ENCODE measurements at places on chromosomes 13 and 19.

DNA sequence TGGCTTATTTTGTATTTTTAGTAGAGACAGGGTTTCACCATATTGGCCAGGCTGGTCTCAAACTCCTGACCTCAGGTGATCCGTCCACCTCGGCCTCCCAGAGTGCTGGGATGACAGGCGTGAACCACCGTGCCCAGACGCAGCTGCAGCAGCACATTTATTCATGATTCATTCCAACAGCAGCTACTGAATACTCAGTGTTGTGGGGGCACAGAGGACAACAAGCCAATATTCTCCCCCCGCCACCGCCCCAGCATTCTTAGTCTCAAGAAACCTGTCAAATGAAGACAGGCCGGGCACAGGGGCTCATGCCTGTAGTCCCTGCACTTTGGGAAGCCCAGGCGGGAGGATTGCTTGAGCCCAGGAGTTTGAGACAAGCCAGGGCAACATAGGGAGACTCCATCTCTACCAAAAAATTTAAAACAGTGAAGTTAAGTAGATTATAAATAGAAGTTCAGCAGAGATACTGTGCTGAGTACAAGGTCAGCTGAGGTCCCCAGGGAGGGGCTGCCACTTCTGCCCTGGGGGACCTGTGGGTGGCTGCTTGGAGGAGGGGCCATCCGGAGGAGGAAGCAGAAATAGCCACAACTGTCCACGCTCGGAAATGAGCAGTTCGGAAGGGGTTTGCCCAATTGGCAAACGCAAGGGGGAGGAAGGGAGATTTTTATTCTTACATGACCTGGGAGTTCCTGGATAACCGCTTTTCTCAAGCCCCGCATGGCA lies 4.3 kb downstream of the DOT1L start:
- DNase-seq, result no peak

DNA sequence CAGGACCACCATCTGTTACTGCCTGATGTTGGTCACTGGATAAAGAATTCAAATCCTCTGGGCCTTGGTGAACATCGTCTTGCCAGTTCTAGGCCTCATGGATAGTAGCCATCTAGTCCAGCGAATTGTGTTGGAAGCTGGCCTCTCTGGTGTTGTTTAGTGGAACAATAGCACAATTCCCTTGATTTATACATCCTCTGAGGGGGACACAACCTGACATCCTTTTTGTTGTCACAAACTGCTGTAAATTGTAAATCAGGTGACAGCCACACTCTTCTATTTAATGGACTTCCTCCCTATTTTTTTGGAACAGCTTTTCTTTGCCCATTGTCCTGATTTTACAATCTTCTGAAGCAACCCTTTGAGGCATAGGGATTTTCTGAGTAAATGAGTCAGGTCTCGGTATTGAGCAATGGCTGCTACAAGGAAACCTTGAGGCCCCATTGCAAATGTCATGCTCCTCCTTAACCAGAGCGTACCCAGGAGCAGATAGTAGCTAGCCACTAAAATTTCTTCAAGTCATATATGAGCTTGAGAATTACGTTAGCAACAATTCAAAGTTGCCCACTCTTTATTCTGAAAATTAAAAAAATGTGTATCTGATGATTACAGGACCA lies 263.3 kb downstream of the COG6 start:
- DNase-seq, result no peak

- peak; percentile 44 for DNase-seq
Measured at GRCh38 chr19:31332096-31332495, 17.1 kb downstream of the TSHZ3 start.

DNA sequence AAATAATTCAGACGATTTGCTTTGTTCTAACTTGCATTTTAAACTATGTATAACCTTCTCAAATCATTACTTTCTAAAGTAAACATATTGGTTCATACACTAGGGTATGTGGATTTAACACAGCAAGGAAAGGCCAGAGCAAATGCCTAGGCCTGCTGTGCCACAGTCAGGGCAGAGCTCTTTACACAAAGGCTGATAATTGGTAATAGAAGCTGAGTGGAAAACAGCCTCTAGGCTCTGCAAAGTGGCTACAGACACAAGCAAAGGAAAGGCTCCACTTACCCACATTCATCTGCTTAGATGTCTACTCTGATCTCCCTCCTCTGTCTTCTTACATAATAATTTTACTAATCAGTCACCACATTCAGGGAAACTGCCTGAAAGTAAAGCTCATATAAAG lies 382.9 kb downstream of the OLFM4 start:
- DNase-seq, result peak; percentile 34

DNA sequence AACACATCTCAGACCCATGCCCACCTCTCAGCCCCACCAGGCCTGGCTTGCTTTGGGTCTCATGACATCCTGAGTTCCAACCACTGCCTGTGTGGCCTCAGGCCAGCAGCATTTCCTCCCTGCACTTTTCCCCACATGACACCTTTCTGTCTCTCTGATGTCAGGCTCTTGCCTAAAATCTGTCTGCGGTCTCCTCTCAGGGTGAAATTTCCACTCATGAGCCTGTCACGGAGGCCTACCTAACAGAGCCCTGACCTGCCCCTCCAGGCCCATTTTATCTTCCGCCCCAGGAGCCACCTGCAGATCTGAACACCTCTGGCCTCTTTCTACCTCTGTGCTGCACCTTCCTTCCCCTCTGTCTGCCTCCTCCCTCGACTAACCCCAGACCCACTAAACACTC lies 93.5 kb downstream of the ZDHHC20 start:
- no peak for DNase-seq

DNA sequence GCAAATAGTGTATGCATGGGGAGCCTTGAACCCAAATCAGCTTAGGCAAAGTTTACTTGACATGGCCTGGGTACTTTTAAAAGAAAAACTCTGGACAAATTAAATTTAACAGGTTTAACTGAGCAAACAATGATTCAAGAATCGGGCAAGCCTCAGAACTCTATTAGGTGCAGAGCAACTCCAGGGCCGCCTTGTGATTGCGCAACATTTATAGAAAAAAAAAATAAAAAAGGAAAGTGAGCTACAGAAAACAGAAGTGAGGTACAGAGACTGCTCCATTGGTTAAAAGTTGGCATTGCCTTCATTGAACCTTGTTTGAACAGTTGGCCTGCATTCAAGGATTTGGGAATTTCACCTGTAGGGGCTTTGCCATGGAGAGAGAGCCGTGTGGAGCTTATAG lies 421.0 kb upstream of the TSHZ3 start:
- DNase-seq, result no peak

GRCh38 chr19:47322058-47322457 lies 9.9 kb upstream of the C5AR2 start:
- DNase-seq, result no peak

DNA sequence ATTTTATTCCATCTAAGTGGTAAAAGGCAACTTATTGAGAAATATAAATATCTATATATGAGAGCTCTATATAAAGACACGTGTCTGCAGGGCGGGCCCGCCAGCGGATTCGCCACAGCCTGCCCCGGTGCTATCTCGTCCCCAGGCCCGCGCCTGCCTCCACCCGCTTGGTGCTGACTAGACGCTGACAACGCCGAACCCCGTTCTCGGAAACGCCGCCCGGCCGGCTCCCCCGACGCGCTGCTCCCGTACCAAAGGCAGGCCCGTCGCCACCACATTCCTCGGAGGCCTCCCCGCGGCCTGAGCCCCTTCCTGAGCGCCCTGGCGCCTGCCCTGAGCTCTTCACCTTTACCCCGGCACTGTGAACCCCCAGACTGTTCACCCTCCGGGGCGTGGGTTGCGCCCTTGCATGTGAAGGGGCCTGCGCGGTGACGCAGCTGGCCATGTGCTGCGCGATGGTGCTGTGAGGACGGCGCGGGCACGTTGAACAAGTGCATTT lies 6.0 kb downstream of the PLEKHJ1 start:
- DNase-seq, result no peak

GRCh38 chr13:60170414-60170813 lies 6.7 kb upstream of the DIAPH3 start:
- DNase-seq, result no peak

DNA sequence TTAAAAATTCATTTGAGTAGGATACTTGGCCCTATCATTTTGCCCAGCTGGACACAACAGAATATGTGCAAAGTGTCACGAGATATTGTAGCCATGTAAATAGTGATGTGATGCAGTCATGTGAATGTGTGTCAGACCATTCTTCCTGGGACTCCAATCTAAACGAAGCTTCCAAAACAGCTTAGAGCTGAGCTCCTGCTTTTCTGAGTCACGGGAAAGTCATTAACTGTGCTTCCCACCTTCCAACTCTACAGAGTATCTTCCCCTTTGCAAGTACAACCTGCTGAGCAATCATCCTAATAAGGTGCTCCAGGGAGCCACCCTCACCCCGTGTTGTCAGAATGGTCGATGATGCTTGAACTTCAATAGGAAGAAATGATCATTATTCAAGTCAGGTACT lies 294.7 kb downstream of the MYO16 start:
- no peak for DNase-seq

DNA sequence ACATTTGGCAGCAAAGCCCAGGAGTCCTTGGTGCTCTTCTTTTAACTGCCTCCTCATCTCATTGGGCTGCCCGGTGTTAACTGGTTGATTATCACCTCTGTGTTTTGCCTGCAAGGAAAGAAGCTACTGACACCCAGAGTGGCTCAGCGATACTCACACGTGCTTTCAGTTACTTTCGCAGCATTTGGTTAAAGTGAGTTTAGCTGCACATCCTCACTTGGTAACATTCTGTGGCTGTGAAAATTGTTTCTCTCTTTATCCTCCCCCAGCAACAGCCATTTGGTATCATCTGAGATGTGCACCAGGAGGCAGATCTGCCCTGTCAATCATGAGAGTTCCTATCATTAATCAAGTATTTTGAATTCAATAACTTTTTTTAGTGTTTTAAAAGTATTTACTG lies 44.6 kb upstream of the GPR183 start:
- no peak for DNase-seq

DNA sequence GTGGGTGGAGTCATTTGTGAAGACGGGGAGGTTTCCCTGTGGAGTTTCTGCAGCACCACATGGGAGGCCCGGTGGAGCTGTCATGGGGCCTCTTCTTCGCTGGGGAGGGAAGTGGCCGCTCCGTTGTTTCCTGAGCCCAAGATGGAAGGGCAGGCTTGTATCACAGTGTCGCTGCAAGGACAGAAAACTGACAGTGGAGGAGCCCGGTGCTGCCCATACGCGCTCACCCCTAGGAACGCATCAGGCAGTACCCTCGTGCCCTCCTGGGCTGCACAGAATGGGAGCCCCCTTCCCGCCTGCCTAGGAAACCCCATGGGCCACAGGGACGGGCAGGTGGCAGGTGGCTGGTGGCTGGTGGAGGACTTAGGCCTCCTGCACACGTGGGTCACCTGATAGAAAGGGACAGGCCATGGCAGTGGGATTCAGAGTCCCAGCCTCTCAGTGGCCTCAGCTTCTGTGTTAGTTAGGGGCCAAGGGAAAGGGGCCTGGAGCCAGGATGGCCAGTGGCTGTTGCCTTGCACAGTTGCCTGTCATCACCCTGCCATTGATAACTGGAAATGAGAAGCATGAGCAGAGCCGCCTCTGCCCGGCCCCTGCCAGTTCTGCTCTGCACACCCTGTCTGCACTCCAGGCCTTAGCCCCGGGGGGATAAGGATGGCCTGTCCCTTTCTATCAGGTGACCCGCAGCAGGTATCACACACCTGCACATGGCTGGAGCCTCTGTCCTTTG lies 7.6 kb downstream of the COL4A2 start:
- DNase-seq, result no peak

GRCh38 chr19:12611361-12611699 lies 610 bp downstream of the ZNF791 start:
- peak; percentile 93 for DNase-seq

DNA sequence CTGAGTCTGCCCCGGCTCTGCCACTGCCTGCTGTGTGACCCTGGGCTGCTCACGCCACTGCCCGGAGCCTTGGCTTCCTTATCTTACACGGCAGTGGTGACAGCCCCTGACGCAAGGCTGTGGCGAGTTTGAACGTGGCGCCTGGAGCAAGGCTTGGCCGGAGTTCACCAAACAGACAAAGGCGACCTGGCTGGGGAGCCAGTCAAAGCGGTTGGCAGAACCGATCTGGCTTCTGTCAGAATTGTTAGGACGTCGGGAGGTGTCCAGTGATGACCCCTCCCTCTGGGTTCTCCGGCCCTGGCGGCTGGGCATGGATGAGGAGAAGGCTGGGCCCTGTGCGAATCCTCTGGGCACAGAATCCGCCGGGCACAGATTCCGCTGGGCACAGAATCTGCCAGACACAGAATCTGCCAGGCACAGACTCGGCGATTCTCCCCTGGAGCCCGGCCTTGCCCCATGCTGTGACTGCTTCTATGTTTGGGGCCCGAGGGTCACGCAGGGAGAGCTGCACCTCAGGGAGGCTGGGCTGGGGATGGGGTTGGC lies 11.7 kb upstream of the TMEM255B start:
- DNase-seq, result no peak

- DNase-seq, result peak; percentile 57
Measured at GRCh38 chr13:109764470-109765291, 21.7 kb downstream of the IRS2 start.

- peak; percentile 62 for DNase-seq
Measured at GRCh38 chr13:107395927-107396662, 819.2 kb downstream of the LIG4 start.

DNA sequence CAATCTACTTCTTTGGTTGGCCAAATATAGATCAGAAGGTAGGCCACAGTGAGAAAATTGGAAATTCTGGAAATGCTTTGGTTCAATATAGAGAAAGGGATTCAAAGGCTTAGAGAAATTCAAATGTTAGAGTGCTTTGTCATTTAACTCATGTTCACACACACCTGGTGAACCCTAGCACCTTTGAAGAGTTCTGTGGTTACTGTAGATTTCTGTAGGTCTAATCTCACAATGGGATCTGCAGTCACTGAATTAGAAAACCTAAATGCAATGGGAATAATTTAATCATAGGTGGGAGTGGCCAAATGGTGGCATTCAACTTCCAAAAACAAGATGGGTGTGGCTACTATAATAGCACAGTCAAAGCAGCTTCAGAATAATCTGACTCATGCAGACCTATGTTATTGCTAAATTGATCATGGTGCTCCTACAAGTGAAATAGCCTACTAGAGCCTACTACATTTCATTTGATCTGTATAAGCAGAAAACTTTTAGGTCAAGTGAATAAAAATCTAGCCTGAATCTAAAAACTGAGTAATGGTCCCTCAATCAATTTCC lies 1152.9 kb downstream of the PCDH9 start:
- no peak for DNase-seq

- DNase-seq, result peak; percentile 37
Measured at GRCh38 chr19:2683430-2684003, 19.0 kb downstream of the GNG7 start.

GRCh38 chr13:45765464-45765863 lies 63.3 kb downstream of the CBY2 start:
- no peak for DNase-seq

DNA sequence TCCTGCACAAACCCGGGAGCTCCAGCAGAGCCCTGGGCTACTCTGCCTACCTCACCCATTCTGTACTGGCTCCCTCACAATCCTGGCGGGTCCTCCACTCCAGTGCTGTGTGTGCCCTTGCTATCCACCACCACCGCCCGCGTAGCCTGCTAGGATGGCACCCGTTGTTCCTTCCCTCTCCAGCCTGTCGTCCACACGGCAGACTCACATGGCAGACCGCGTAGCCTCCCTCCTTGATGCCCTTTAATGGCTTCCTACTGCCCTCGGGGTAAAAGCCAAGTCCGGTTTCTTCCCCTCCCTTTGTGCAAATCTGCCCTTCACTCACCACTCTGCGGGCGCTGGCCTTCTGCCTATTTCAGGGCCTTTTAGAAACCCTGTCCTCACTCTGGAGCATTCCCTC lies 106.6 kb downstream of the RAB20 start:
- no peak for DNase-seq

Measured in eye (tissue), 1 donor.